ENCODE measurements at places on chromosomes 3 and 15.

DNA sequence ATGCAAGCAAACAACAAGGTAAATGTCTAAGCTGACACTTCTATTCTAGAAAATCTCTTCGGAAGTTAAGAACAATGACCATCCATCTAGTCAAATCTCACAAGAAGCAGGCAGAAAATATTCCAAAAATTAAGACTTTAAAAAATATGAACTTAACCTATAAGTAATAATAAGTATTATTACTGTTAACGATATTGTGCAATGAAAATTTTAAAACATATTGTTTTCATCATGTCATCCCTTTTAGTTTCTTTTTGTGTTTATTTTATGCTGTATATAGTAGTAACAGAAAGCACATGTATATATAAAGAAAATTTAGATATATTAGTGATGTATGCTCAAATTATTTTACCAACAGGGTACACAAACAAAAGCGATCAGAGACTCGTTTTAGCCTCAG is 4.1 kb downstream of the HDGFL3 start:
- no peak for DNase-seq

- no peak for DNase-seq
Observed at GRCh38 chr3:151400341-151400740, 15.8 kb upstream of the P2RY12 start.

- no peak for DNase-seq
Observed at GRCh38 chr15:99537344-99537743, 28.4 kb upstream of the MEF2A start.

DNA sequence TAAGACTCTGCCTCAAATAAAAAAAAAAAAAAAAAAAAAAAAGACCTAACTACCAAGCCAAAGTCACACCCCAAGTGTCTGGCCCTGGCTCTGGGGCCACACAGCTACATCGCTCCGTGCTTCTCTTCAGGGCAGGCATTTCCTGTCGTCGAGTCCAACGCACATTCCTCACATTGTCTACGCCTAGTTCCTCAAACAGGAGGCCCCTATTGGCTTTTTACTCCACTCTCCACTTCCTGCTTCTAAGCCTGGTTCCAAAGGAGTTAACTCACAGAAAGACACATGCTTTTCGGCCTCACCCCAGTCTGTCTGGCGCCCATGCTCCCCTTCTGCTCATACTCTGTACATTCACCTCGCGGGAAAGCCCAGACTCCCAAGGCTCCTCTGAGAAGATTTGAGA is 28.8 kb downstream of the KNG1 start:
- peak; percentile 95 for DNase-seq

GRCh38 chr15:65401611-65402240 is 21.0 kb downstream of the IGDCC4 start:
- no peak for DNase-seq

GRCh38 chr3:11655196-11655928 is 11.6 kb upstream of the VGLL4 start:
- DNase-seq, result no peak

- DNase-seq, result no peak
Observed at GRCh38 chr3:12824299-12824698, 17.1 kb downstream of the RPL32 start.

GRCh38 chr15:70358011-70358819 is 260.5 kb upstream of the TLE3 start:
- no peak for DNase-seq

GRCh38 chr3:66582721-66583423 is 82.0 kb upstream of the LRIG1 start:
- no peak for DNase-seq

- DNase-seq, result no peak
Observed at GRCh38 chr3:155286736-155287135, 6.7 kb downstream of the STRIT1 start.

DNA sequence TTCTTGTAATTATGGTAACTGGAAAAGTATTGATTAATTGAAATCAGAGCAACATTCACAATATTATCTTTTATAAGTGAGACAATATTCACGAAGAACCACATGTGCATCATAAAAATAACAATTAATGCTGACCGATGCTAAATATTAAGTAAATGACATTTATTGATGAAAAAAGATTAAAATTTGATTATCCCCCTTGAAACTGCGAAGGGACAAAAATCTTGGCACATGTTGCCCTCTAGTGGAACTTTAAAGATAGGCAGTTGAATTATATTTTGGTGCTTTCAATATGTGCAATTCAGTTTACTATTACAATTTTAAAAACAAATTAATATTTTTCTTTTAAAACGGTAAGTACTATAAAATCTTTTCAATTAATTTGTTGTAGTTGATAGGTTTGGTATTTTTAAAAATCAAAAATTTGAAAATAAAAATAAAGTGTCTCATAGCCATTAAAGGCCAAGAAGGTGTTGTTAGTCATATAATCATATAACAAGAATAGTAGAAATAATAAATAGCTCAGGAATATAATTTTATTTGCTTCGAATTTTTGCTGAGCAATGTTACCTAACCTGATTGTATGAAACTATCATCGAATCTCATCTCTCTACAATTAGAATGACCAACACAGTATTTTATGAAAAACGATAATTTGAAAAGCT is 270.2 kb downstream of the ROBO1 start:
- DNase-seq, result no peak

DNA sequence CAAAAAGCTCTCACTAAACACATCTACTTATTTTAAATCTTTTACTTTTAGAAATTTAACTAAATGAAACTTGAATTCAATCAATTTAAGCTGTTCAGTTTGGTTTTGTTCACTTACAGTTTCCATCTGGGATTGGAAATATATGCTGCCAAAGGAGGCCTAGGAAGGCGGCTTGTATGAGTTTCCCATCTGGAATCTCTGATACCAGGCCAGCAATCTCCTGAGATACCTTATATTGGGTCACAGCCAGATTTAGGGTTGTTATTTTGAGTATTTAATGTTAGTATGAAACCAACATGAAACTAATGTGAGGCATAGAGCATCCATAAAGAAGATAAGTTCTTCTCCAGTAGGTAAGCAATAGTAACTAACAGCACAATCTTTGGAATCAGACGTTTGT is 94.6 kb downstream of the GMNC start:
- no peak for DNase-seq

DNA sequence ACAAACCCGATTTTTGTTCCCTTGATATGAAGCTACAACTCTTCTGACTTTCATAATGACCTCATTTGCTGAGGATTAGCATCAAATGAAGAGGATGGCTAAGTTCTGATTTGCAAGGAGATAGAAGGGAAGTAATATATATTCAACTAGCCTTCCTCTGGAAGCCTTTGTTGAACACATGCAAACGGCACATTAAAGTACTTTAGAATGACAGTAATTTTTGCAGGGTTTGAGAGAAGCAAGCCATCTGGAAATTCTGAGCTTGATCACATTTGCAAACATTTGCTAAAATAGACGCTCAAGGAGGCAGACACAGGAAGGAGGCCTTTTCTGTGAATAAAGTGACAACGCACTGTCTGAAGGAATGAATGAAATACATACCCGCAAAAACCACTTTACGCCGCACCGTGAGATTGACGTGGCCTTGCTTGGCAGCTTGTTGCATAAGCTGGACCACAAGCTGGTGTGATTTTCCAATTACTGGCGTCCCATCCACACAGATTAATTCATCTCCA is 657.2 kb downstream of the MAGI1 start:
- no peak for DNase-seq

- DNase-seq, result peak; percentile 30
Observed at GRCh38 chr3:37762286-37762685, 99.4 kb upstream of the CTDSPL start.

- DNase-seq, result no peak
Observed at GRCh38 chr15:23857028-23857641, 170.0 kb upstream of the NDN start.

DNA sequence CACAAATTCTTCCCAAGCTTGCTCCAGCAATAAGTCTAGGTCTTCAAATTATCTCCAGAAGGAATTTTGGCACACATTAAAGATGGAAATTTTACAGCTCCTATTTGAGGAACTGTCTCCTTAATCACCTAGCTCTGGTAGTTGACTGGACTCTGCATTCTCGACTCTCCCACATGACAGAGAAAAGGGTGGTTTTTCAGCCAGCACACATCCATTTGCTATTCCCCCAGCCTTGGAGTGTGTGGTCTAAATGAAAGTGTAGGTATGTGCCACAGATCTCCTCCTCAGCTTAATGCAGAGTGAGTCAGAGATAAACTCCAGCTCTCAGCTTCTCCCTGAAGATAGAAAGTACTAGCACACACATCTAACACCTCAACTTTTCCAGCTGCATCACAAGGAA is 62.2 kb upstream of the ALCAM start:
- no peak for DNase-seq
